ENCODE measurements at places on chromosomes 12 and 14. TPM values are rescaled to one million over a fixed set of nuclear protein-coding genes. Genes with fewer than 3 reads are reported as not detected.

- H3K36me3 ChIP-seq = no peaks in the 10 kb centered on the region
- DNase-seq = no peak
- H3K27me3 ChIP-seq = no peaks in the 10 kb centered on the region
- no peak overlapping the region for H3K4me3 ChIP-seq
- H3K27ac ChIP-seq = no peak overlapping the region
These were observed 131.5 kb downstream of the CHST11 start for GRCh38 chr12:104588047-104588920.

Gene EIF4B
- total RNA-seq = 400 TPM

Gene PPFIA2
- total RNA-seq = 1.5 TPM

Gene TMEM179
- 0.58 TPM for total RNA-seq

DNA sequence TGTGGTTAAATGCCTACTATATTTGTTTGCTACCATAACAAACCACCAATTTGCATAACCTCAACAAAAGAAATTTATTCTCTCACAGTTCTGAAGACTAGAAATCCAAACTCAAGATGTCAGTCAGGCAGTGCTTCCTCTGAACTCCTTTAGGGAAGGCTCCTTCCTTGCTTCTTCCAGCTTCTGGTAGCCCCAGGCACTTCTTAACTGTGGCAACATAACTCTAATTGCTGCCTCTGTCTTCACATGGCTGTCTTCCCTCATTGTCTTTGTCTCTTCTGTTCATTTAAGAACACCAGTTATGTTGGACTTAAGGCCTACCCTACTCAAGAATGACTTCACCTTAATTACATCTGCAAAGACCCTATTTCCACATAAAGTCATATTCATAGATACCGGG, 206.9 kb downstream of the SYT1 start:
- no peaks in the 10 kb centered on the region for H3K27me3 ChIP-seq
- no peak overlapping the region for H3K4me3 ChIP-seq
- H3K36me3 ChIP-seq = no peaks in the 10 kb centered on the region
- DNase-seq = peak; percentile 39

DNA sequence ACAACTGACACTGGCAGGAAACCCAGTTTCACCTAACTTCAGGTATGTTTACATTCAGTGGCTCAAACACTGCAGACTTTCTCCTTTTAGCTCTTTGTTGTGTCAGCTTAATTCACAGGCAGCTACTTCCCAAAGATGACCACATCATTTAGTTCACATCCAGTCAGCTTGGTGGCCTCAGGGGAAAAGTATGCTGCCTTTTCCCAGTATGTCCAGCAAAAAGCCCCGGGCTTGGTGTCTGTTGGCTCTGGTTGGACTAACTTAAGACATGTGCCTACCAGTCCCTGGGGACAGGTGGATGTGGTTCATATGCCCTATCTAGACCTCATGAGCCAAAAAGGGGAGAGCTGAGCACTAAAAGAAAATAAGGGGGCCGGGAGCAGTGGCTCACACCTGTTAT, 56.4 kb downstream of the GOLGA5 start:
- H3K27me3 ChIP-seq = no peaks in the 10 kb centered on the region
- DNase-seq = no peak
- H3K36me3 ChIP-seq = no peaks in the 10 kb centered on the region
- no peak overlapping the region for H3K4me3 ChIP-seq
- H3K27ac ChIP-seq = no peak overlapping the region

- H3K36me3 ChIP-seq = no peaks in the 10 kb centered on the region
- H3K4me1 ChIP-seq = no peaks in the 10 kb centered on the region
- H3K4me3 ChIP-seq = no peak overlapping the region
- peak; percentile 22 for DNase-seq
- H3K27ac ChIP-seq = no peak overlapping the region
These were observed 59.7 kb downstream of the FUT8 start for GRCh38 chr14:65472189-65472588.

Gene RNASE7
- not detected for total RNA-seq

Gene TEX52
- total RNA-seq = not detected

Gene ACVRL1
- total RNA-seq = 0.28 TPM

GRCh38 chr12:93091886-93092648, 163.0 kb upstream of the EEA1 start:
- H3K4me1 ChIP-seq = peaks cover 20% of the 10 kb centered on the region
- no peaks in the 10 kb centered on the region for H3K27me3 ChIP-seq
- H3K4me3 ChIP-seq = no peak overlapping the region
- DNase-seq = no peak
- H3K27ac ChIP-seq = no peak overlapping the region

- H3K36me3 ChIP-seq = no peaks in the 10 kb centered on the region
- H3K27ac ChIP-seq = no peak overlapping the region
- no peak overlapping the region for H3K4me3 ChIP-seq
- no peaks in the 10 kb centered on the region for H3K4me1 ChIP-seq
- no peak for DNase-seq
These were observed 7.0 kb upstream of the NUAK1 start for GRCh38 chr12:106145539-106146447.

DNA sequence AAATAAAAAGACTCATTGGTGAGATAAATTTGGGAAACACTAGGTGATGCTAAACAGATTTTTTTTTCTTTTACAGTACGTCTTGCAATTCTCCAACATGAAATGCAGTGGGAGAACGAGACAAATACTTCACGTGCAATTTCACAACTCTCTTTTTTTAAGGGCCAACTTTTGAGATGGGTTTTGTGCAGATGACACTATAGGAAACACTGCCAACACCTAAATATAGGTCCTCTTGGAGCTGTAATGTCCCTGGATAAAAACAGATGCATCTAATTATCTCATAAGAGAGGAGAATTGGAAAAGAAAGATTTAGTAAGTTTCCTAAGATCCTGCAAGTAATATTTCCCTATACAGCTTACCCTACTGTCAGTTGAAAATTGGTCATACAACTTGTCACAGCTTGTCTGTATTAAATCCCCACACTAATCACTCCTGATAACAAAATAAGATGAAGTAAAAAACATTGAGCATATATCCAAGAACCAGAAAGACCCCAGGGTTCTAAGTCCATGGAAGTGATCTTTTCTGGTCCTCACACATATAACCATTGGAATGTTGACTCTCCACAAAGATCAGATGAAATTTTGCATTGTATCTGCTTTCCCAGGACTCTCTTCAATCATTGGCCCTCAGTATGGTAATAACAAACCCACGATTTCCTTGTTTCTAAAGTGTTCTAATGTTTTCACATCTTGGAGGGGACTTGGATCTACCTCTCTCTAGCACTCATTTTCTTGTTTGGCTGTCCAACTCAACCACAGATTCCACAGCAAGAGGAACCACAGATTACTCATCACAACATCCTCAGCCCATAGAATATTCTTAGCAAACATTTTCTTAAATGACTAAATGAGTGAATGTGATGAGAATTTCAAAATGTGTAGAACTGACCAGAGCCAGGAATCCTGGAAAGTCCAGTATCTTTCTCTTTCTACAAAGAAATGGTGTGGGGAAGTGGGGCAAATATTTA, 769.4 kb upstream of the USP15 start:
- no peak for DNase-seq
- no peaks in the 10 kb centered on the region for H3K4me1 ChIP-seq
- no peak overlapping the region for H3K4me3 ChIP-seq
- no peak overlapping the region for H3K27ac ChIP-seq
- no peaks in the 10 kb centered on the region for H3K36me3 ChIP-seq

DNA sequence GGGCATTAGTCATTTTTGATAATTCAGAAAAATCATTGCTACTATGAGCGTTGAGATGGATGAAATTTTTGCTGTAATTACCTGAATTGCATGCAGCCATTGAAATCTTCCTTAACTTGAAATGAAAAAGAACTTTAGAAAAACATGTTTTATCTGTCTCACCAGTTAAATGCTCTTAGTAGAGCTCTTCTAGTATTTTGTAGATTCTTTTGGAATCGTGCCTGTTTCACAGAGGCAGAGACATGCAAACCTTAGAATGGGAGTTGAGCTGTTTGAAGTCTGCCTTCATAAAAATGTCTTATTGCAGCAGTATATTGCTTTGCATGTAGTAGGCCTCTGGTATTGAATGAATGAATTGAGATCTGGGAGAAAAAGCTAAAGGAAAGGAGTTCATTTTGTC, 4.2 kb downstream of the PEX5 start:
- peaks cover 2% of the 10 kb centered on the region for H3K36me3 ChIP-seq
- no peak for DNase-seq
- no peaks in the 10 kb centered on the region for H3K4me1 ChIP-seq
- no peak overlapping the region for H3K27ac ChIP-seq
- H3K27me3 ChIP-seq = no peaks in the 10 kb centered on the region

- H3K27me3 ChIP-seq = peaks cover 2% of the 10 kb centered on the region
- no peak overlapping the region for H3K4me3 ChIP-seq
- H3K36me3 ChIP-seq = no peaks in the 10 kb centered on the region
- no peak for DNase-seq
- no peaks in the 10 kb centered on the region for H3K4me1 ChIP-seq
These were observed 70.0 kb downstream of the WSCD2 start for GRCh38 chr12:108199106-108199505.

Gene SLC6A13
- total RNA-seq = not detected

GRCh38 chr14:76282581-76282980, 93.4 kb upstream of the ESRRB start:
- H3K27ac ChIP-seq = no peak overlapping the region
- DNase-seq = no peak
- H3K4me3 ChIP-seq = no peak overlapping the region
- no peaks in the 10 kb centered on the region for H3K36me3 ChIP-seq
- no peaks in the 10 kb centered on the region for H3K4me1 ChIP-seq
- peaks cover 44% of the 10 kb centered on the region for H3K27me3 ChIP-seq

- no peaks in the 10 kb centered on the region for H3K27me3 ChIP-seq
- H3K4me1 ChIP-seq = peaks cover 3% of the 10 kb centered on the region
- H3K36me3 ChIP-seq = no peaks in the 10 kb centered on the region
- H3K4me3 ChIP-seq = no peak overlapping the region
- no peak for DNase-seq
These were observed 47.0 kb downstream of the ITPK1 start for GRCh38 chr14:93068711-93069110.

Gene FBLN5
- total RNA-seq = 10.7 TPM

DNA sequence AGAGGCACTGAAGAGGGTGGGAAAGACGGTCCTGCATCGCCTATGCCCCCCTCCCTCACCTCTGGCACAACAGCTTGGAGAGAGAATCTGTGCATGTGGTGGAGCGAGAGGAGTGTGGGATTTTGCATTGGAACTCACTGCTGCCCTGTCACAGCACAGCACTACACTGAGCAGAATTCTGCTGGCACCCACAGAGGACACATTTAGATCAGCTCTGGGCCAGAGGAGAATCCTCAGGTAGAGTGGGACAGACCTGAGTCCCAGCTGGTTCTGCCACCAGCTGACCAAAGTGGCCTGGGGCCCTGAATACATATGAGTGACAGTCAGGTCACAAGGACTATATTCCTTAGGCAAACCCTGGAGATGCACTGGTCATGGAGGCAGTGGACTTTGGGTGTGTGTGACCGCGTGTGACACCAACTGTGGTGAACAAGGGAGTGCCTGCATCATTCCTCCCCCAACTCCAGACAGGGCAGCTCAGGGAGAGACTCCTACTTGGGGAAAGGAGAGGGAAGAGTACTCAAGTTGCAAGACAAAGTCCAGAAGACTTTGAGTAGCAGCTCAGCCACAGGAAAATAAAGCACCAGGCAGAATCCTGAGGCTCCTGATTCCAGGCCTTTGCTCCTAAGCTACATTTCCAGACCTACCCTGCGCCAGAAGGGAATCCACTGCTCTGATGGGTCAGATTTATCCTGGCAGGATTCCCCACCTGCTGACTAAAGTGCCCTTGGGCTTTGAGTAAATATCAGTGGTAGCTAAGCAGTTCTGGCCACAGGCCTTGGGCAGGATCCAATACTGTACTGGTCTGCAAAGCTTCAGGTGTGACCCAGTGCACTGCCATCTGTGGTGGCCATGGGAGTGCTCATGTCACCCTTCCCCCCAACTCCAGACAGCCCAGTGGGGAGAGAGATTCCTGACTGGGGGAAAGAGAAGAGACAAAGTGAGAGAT, 10.6 kb upstream of the ACOT1 start:
- no peaks in the 10 kb centered on the region for H3K4me1 ChIP-seq
- DNase-seq = no peak
- no peaks in the 10 kb centered on the region for H3K36me3 ChIP-seq
- no peak overlapping the region for H3K27ac ChIP-seq
- H3K27me3 ChIP-seq = no peaks in the 10 kb centered on the region
- no peak overlapping the region for H3K4me3 ChIP-seq

Gene KLRC3
- total RNA-seq = not detected

- H3K4me3 ChIP-seq = no peak overlapping the region
- H3K4me1 ChIP-seq = no peaks in the 10 kb centered on the region
- H3K27ac ChIP-seq = no peak overlapping the region
- H3K27me3 ChIP-seq = no peaks in the 10 kb centered on the region
- H3K36me3 ChIP-seq = no peaks in the 10 kb centered on the region
These were observed 24.2 kb upstream of the NOVA1 start for GRCh38 chr14:26621807-26622560.

GRCh38 chr14:74456684-74457564, 30.9 kb upstream of the SYNDIG1L start:
- no peak for DNase-seq
- H3K27ac ChIP-seq = no peak overlapping the region
- no peaks in the 10 kb centered on the region for H3K4me1 ChIP-seq
- no peak overlapping the region for H3K4me3 ChIP-seq
- H3K36me3 ChIP-seq = no peaks in the 10 kb centered on the region
- H3K27me3 ChIP-seq = peaks cover 10% of the 10 kb centered on the region

DNA sequence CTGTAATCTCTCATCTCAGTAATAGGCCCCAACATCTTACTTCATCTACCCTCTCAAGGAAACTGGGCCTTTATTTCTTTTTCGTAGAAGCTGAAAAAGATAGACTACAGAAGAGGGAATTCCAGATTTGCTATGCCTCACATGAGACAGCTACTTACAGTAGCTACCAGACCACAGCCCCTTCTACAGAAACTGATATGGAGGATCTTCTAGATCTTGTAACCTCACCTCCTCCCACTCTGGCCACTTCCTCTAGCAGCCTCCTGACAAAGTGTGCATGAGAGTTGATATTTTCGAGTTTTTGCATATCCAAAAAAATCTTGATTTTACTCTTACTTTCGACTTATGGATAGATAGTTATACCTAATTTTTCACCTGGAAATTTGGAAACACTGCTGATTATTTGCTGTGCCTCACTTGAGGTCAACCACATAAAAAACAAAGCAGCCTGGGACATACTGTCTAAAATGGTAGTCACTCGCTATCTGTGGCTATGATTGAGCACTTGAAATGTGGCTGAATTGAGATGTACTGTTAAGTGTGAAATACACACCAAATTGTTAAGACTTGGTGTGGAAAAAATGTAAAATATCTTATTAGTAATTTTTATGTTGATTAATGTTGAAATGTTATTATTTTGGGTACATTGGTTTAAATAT, 86.3 kb upstream of the NID2 start:
- peaks cover 4% of the 10 kb centered on the region for H3K27me3 ChIP-seq
- H3K4me1 ChIP-seq = no peaks in the 10 kb centered on the region
- no peak for DNase-seq
- H3K27ac ChIP-seq = no peak overlapping the region
- H3K36me3 ChIP-seq = no peaks in the 10 kb centered on the region

GRCh38 chr12:109840305-109841074, 7.3 kb upstream of the TRPV4 start:
- no peak overlapping the region for H3K27ac ChIP-seq
- H3K27me3 ChIP-seq = no peaks in the 10 kb centered on the region

Gene SLC6A15
- total RNA-seq = 9.2 TPM

Data from A673 (cell line).